Activated T-cell treated with anti-CD3 and anti-CD28 coated beads, Interleukin-2, amount 50 U/mL, for 24 hours (primary cell): ENCODE measurements at places on chromosomes 3 and 15.
A peak's percentile ranks its signal among the peaks of the same experiment; 100 is the strongest.

DNA sequence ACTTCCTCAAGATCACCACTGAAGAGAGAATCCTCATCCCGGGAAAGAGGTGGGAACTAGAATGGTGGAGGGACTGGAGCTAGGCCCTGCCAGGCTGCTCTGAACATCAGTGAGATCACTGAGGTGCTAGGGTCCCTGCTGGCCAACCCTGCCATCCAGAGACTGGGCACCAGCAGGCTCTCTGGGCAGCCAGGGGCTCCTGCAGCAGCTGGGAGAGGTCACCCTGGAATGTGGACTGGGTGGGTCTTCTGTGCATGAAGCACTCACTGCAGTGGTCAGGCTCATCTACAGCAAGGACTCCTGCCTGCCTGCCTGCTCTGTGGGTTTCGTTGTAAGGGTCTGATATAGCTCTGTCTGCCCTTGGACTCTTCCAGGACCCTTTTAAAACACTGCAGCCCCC is 24.9 kb downstream of the ALS2CL start:
- H3K36me3 ChIP-seq = peaks cover 2% of the 10 kb centered on the region
- no peaks in the 10 kb centered on the region for H3K27me3 ChIP-seq
- no peak overlapping the region for H3K4me3 ChIP-seq
- peak; percentile 20 for DNase-seq
- H3K27ac ChIP-seq = no peak overlapping the region
- no peaks in the 10 kb centered on the region for H3K4me1 ChIP-seq

DNA sequence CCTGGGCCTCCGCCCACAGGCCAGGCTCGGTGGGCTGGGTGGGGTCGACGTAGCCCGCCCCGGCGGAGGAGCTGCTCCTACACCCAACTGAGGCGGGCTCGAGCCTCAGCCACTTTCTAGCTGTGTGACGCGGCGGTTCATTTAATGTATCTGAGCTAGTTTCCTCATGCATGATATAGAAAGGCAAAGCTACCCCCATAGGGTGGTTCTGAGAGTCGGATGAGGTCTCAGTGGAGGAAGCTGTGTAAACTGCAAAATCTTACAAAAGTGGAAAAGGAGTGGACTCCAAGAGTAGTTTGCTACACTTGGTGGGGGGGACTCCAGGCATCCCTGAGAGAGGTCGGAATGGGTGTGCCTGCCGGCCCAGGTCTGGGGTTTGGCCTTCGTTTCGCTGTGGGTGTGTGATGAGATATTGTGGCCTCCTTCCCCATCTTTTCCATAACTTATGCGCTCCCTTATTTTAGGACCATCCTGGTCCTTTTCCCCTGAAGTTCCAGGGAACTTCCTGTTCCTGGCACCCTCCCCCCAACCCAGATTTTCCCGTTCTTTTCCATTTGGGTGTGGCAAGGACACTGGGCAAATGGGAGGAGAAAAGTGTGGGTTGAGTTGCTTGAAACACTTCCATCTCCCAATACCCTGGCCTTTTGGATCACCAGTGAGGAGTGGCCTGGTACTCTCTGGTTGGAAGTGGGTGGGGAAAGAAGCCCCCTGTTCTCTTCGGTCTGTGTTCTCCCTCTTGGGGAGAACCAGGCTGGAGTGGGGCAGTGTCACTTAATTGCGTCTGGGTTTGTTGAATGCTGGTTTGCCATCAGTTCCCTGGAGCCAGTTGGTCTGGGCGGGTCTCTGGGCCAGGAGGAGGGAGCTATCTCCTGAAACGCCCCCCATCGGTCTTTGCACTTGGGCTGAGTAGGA is 1.1 kb downstream of the PDIA5 start:
- H3K27me3 ChIP-seq = no peaks in the 10 kb centered on the region
- H3K27ac ChIP-seq = peak overlapping the region; percentile 76
- peaks cover 47% of the 10 kb centered on the region for H3K4me1 ChIP-seq

- no peak overlapping the region for H3K4me3 ChIP-seq
- H3K4me1 ChIP-seq = no peaks in the 10 kb centered on the region
- DNase-seq = no peak
- H3K27me3 ChIP-seq = no peaks in the 10 kb centered on the region
- no peak overlapping the region for H3K27ac ChIP-seq
- H3K36me3 ChIP-seq = no peaks in the 10 kb centered on the region
Measured at GRCh38 chr3:145942052-145942451, 218.9 kb downstream of the PLOD2 start.

- peaks cover 17% of the 10 kb centered on the region for H3K27me3 ChIP-seq
- H3K36me3 ChIP-seq = no peaks in the 10 kb centered on the region
- DNase-seq = no peak
- H3K4me1 ChIP-seq = peaks cover 6% of the 10 kb centered on the region
- H3K27ac ChIP-seq = no peak overlapping the region
Measured at GRCh38 chr3:10474847-10475246, 30.5 kb downstream of the ATP2B2 start.

GRCh38 chr3:195149292-195150030 is 121.5 kb downstream of the XXYLT1 start:
- H3K27me3 ChIP-seq = no peaks in the 10 kb centered on the region
- no peak for DNase-seq
- H3K27ac ChIP-seq = no peak overlapping the region
- peaks cover 40% of the 10 kb centered on the region for H3K4me1 ChIP-seq

GRCh38 chr15:101496198-101496986 is 6.9 kb upstream of the PCSK6 start:
- H3K27me3 ChIP-seq = peaks cover 61% of the 10 kb centered on the region
- H3K27ac ChIP-seq = no peak overlapping the region
- no peak overlapping the region for H3K4me3 ChIP-seq
- no peaks in the 10 kb centered on the region for H3K36me3 ChIP-seq
- peaks cover 18% of the 10 kb centered on the region for H3K4me1 ChIP-seq

DNA sequence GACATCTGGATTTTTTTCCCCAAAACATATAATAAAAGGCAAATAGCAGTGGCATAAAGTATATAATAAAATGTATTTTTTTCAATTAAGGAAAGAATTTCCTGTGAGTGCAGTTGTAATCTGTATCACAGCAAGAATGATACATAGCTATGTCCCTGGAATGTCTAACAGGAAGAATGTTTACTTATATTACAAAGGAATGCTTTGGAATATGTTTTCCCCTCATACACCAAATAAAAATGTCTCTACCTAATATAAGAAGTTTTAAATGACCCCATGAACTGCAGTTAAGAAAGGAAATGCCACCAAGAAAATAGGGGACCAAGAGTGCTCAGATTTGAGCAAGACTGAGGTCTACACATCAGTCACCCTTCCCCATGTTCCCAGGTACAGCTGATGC is 38.0 kb upstream of the ATP11B start:
- H3K27me3 ChIP-seq = peaks cover 7% of the 10 kb centered on the region
- H3K27ac ChIP-seq = no peak overlapping the region
- H3K4me3 ChIP-seq = no peak overlapping the region
- no peak for DNase-seq

- peaks cover 39% of the 10 kb centered on the region for H3K4me1 ChIP-seq
- H3K4me3 ChIP-seq = no peak overlapping the region
- H3K36me3 ChIP-seq = peaks cover 89% of the 10 kb centered on the region
- no peak for DNase-seq
Measured at GRCh38 chr15:84789762-84790161, 27.4 kb upstream of the ALPK3 start.

GRCh38 chr3:168828943-168829342 is 733.2 kb upstream of the GOLIM4 start:
- no peak overlapping the region for H3K27ac ChIP-seq
- no peaks in the 10 kb centered on the region for H3K27me3 ChIP-seq
- H3K4me1 ChIP-seq = no peaks in the 10 kb centered on the region
- H3K36me3 ChIP-seq = no peaks in the 10 kb centered on the region

DNA sequence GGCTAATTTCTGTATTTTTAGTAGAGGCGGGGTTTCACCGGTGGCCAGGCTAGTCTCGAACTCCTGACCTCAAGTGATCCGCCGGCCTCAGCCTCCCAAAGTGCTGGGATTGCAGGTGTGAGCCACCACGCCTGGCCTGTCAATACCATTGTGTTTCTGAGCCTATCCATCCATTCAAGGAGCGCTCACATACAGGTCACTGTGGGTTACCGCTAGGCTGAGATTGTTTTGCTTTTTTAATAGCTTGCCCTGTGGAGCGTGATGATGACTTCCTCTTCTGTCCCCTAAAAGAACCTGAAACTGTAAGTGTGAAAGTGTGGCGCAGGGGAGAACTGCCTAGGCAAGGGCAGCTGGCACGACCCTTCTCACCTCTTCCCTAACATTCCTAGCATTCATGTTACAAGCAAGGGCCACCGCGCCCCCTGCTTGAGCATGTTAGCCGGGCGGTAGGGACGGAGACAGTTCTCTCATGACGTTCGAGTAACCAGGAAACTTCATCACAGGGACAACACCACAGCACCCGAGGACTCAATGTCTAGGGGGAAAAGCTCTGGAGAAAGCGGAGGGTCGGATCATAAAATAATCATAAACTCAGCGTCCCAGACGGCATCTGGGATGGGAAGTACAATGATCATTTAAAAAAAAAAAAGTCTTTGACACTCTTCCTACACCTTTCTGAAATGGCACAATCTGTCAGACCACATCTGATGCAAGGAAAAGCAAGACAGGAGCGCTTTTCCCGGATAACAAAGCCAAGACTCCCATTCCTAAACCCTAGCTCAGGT is 790 bp downstream of the LAMP3 start:
- H3K4me1 ChIP-seq = peaks cover 46% of the 10 kb centered on the region
- peak overlapping the region; percentile 81 for H3K27ac ChIP-seq
- no peak for DNase-seq
- peaks cover 4% of the 10 kb centered on the region for H3K36me3 ChIP-seq

- no peak overlapping the region for H3K4me3 ChIP-seq
- no peaks in the 10 kb centered on the region for H3K27me3 ChIP-seq
- peaks cover 21% of the 10 kb centered on the region for H3K36me3 ChIP-seq
- peaks cover 3% of the 10 kb centered on the region for H3K4me1 ChIP-seq
- no peak overlapping the region for H3K27ac ChIP-seq
- DNase-seq = no peak
Measured at GRCh38 chr3:17672506-17672905, 69.9 kb downstream of the TBC1D5 start.
